NCI-H2227 treated with DMSO at 0.1 percent for 48 hours (cell line): ENCODE measurements at places on chromosomes 2 and 18.

DNA sequence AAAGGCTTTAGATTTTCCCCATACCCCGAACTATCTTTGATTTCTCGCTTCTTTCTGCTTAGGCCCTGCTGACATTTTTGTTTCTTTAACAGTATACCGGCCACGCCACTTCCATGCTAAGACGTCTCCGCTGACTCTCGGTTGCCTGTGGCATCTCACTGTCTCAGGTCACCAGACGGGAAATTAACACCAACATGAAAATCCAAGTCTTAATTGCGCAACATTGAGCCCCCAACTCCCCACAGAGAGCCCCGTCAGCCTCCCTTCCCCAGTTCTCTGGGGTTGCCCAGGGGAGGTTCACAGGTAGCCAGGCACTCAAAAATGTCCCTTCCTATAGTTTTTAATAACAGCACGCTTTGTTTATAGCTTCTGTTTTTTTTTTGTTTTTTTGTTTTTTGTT lies 30.2 kb downstream of the CD8B2 start:
- DNase-seq: no peak

DNA sequence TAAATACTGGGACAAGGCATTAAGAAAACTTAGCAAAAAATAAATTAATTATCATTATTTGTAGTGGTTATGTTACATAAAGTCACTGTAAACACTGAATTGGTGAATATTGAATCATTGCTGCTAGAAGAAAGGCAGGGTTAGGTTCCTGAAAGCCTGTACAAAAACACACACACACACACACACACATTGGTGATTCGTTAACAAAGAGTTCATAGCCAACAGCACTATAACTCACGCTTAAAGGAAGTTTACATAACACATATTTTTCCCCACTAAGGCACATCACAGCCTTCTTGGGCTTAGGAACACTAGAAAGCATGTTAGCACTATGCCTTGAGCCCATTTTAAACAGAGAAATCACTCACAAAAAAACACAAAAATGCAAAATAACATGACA lies 690.0 kb upstream of the PIK3C3 start:
- DNase-seq: no peak

DNA sequence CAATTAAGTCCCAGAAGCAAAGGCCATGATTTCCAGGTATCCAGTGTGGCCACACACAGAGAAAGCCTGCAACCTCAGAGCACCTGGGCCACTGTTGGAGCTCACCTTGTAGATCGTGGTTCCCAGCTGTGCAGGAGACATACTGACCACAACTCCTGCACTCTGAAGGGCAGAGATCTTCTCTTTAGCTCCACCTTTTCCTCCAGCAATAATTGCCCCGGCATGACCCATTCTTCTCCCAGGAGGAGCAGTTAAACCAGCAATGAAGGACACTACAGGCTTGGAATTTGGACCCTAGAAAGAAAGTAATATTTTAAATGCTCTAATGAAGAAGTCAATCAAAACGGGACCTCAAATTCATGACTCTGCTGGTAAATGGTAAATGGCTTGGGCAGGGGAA lies 33.8 kb downstream of the SUCLG1 start:
- DNase-seq: no peak

- no peak for DNase-seq
Observed at GRCh38 chr2:200525066-200525465, 941 bp upstream of the SGO2 start.

- no peak for DNase-seq
Observed at GRCh38 chr2:3648652-3649177, 9.3 kb upstream of the ALLC start.
